ENCODE measurements at places on chromosomes 6 and 20.
A peak's percentile ranks its signal among the peaks of the same experiment; 100 is the strongest.

DNA sequence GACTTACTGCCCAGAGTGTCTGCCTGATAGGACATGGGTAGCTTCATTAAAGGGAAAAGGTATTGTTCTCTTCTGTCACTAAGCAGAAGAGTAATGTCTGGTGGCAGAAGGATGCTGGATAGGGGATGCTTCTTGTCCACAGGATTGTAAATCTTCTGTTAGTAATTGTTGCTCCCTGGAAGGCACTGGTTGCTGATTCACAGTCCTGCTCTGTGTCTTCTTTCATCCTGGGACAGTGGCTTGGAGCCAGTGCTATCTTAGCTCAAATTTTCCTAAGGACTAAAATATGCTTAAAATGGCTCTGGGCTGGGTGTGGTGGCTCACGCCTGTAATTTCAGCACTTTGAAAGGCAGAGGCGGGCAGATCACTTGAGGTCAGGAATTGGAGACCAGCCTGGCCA, 48.0 kb downstream of the SYTL3 start:
- DNase-seq, result no peak

GRCh38 chr20:14538433-14538832, 201.0 kb upstream of the FLRT3 start:
- DNase-seq, result peak; percentile 10

- DNase-seq, result no peak
Measured at GRCh38 chr20:3471397-3472021, 691 bp downstream of the ATRN start.

GRCh38 chr6:49205526-49205925, 257.5 kb downstream of the MMUT start:
- DNase-seq, result no peak

DNA sequence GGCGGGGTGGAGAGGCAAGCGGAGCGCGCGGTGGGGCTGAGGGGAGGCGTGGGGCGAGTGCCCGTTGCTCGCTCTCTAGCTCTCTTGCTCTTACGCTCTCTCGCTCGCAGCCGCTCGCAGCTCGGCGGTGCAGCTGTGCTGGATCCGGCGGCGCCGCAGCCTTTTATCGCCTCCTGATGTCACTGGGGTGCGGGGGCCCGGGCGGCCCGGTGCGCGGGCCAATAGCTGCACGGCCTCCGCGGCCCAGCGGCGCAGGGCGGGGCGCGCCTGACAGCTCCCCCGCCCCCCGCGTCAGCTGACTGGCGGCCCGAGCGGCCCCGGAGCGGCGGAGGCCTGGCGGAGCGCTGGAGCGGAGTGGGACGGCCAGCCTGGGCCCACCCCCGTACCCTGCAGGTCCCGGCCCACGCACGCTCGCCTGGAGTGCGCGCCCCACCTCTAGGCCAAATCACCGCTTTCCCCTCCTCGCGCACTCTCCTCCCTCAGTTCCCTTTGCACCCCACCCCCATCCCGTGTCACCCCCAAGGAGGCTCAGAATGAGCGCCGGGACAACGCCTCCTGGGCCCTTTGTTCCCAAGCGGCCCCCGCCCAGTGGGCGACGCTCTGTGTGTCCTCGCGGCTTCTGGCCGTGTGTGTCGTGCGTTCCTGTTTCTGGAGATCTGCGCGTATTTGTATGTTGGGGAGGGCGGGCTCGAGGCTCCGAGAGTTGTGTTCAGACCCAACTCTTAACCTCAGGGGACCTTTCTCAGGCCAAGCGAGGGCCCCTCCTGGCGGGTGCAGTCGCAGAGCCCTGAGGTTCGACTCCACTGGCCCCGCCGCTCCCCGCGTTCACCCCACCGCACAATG, at the start of gene MAFB:
TSS of gene MAFB (minus strand) at position 137 of the 843 bp plus-strand sequence. CDS start 386 bp downstream, outside the sequence.
- peak; percentile 58 for DNase-seq

DNA sequence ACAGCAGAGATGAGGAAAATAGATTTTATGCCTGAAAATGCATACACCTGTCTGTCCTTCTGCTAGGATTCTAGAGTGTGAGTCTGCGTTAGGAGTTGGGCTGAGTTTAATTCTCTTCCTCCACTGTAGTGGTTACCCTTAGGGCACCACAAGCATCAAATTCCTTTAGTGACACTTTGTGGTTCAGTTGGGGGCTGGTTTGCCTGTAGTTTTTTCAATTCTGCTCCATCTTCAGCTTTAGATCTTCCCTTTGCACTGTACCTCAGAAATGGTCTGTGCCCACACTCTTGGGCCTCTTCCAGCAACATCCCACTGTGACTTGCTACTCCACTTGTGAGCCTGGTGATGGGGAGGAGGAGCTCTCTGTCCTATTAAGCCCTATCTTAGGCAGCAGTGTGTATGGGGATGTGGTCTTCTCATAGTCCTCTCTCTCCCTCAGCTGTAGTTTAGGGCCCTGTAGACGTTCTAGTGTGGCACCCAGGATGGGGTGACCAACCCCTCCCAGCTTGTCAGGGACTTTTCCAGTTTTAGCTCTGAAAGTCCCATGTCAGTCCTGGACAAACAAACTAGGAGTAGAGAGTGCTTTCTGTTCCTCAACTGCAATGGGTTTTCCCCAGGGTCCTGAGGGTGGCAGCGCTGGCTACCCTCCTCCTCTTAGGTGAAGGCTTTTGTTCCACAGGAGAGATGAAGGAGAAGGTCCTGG, 19.7 kb upstream of the OGFRL1 start:
- no peak for DNase-seq

DNA sequence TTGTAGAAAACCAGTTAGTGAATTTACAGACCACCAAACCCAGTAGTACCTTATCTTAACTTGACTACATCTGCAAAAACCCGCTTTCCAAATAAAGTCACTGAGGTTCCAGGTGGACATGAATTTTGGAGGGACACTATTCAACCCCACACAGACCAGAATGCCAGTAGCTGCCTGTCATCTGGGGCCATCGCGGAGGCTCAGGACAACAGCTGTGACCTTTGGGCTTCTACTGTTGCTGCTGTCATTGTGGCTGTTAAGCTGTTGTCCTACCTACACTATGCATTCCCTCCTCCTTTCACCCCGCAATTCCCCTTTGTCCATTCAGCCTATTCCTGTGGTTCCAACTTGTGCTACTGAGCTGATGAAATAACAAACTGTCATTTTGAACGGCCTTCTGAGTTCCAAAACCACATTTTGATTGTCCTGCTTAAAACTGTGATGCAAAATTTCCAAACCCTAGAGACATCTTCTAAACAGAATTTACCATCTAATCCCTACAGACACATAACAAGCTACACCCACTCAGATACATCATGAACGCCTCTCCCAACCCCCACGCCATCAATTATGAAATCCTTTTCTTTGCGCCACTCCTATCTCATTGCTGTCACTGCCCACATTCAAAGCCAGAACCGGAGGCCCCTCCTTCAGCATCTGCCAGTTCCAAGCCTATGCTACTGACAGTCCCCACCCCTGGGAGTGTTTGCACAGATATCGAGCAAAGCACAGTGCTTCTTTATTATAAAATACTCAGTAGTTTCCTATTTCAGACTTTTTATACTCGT, 125.0 kb downstream of the C6orf118 start:
- DNase-seq, result no peak

DNA sequence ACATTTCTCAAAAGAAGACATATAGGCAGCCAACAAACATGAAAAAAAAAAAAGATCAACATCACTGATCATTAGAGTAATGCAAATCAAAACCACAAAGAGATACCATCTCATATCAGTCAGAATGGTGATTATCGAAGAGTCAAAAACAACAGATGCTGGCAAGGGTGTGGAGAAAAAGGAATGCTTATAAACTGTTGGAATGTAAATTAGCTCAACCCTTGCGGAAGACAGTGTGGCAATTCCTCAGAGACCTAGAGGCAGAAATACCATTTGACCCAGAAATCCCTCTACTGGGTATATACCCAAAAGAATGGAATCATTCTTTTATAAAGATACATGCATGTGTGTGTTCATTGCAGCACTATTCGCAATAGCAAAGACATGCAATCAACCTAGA, 303.8 kb upstream of the THEMIS start:
- DNase-seq, result no peak

- DNase-seq, result no peak
Measured at GRCh38 chr6:135465903-135466302, 31.6 kb downstream of the AHI1 start.

DNA sequence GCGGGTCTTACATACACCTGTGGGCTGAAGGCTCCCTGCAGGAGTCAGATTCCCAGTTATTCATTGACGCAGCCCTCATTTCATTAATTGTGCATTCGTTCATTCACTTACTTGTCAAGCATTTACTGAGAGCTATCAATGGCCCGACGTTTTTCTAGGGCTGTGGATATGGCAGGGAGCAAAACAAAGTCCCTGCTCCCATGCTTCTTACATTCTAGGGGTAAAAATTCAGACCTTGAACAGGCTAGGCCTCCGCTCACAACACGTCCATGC, 369 bp upstream of the NSFL1C start:
- DNase-seq, result no peak

GRCh38 chr6:169230946-169231789, 22.5 kb downstream of the THBS2 start:
- no peak for DNase-seq

GRCh38 chr6:21596949-21597682, 3.6 kb downstream of the SOX4 start:
- DNase-seq, result no peak

GRCh38 chr20:8385247-8385646, 253.2 kb downstream of the PLCB1 start:
- DNase-seq, result no peak

DNA sequence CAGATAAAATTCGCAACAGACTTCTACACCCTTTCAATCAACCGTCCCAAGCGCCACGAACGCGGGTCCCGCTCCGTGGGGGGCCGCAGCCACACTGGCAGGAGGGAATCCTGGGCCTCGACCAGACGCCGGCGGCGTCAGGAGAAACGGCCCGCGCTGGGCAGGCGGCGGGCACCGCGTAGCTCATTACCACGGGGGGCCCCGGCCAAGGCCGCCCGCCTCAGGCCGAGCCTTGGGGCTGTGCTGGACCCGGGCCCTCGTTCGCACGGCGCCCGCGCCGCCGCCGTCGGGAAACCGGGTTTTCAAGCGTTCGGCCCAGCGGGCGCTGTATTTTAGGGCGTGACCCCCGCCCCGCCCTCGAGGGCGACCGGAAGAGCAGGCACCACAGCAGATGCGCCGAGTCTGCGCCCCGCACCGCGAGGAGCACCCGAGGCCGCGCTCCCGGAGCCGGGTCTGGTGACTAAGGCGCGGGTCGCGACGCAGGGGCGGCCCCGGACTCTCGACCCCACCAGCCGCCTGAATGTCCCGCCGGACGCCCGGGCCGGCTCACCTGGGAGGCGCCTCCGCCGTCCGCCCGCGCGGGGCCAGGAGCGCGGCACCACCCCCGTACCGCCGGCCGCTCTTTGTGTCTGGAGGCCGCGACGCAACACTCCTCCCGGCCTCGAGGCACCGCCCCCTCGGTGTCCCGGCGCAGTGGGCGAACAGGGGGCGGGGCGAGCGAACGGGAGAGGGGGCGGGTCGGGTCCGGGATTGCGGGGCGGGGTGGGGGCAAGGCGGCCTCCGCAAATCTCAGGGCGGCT, at the start of gene NINL:
TSS of gene NINL (minus strand) at position 627 of the 800 bp plus-strand sequence. CDS start 58,944 bp downstream, outside the sequence.
- peak; percentile 32 for DNase-seq

DNA sequence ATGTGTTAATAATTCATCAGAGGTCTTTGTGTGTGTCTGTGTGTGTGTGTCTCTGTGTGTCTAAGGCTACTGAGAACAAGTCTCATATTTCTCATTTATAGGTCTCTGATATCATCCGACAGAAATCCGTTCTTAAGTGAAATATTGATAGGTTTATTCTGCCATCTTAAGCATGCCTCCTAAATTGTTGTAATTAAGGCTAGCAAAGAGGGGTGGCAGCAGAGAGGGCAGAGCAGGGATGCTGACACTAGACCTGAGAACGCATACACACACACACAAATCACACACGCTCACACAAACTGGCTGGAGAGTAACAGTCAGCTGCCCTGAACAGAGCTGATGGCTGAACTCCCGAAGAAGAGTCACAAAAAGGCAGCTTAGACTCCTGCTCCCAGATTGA, 84.9 kb upstream of the LRFN2 start:
- no peak for DNase-seq

DNA sequence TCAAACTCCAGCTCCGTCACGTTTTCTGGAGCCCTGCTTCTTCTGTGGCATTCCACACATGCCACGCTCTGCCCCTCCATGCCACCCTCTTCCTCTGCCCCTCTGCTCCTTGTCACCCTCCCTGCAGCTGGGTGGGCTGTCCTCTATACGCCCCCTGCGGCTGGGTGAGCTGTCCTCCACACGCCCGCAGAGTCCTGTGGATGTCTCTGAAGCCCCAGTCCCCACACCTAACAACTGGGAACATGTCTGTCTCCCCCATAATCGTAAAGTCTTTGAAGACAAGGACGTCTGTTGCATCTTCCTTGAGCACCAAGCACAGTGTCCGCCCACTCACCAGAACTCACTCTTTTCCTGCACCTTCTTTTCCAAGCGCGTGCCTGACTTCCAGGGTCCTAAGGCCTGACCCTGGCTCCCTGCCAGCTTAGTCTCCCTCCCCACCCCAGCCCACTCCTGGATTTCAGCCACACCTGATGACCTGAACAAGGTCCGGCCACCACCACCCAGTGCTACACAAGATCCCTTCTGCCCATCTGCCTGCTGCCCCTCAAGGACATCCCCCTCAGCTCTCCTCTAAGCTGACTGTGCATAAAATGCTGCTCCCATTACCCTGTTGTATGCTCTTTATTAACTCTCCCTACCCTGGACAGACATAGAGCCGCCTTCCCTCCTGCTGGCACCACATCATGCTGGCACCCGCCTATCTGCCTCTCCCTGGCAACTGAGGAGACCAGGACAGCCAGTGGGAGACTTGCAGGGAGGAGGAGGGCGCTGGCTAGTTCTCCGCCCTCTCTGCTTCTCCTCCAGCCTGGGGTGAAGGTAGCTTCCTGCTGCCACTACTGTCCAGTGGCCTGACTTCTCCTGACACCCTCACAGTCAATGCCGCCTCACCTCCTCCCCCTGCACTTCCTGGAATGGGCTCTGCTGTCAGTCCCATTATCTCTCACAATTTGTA, 10.7 kb upstream of the PRR18 start:
- no peak for DNase-seq

- DNase-seq, result no peak
Measured at GRCh38 chr6:26223228-26223627, 136.0 kb downstream of the HFE start.

- DNase-seq, result no peak
Measured at GRCh38 chr6:147741389-147741788, 232.9 kb downstream of the SAMD5 start.

- DNase-seq, result no peak
Measured at GRCh38 chr6:154347981-154348380, 8.6 kb downstream of the IPCEF1 start.

- DNase-seq, result no peak
Measured at GRCh38 chr20:8798505-8798904, 270.4 kb upstream of the PLCB4 start.

- no peak for DNase-seq
Measured at GRCh38 chr20:48783533-48784272, 44.1 kb downstream of the PREX1 start.

- no peak for DNase-seq
Measured at GRCh38 chr6:8013763-8014162, 50.4 kb downstream of the BLOC1S5 start.
